ENCODE measurements at places on chromosomes 7 and 10. TPM values are rescaled to one million over a fixed set of nuclear protein-coding genes. Genes with fewer than 3 reads are reported as not detected.

WNT8B gene
- 0.27 TPM for total RNA-seq

PALD1 gene
- 1.2 TPM for total RNA-seq

ZNF503 gene
- 0.07 TPM for total RNA-seq

EGFR gene
- total RNA-seq: not detected

CALCR gene
- total RNA-seq: not detected

RBAK gene
- 12.3 TPM for total RNA-seq

SFXN2 gene
- 28.6 TPM for total RNA-seq

TEX47 gene
- not detected for total RNA-seq
